ENCODE measurements at places on chromosomes 12 and 14.
A peak's percentile ranks its signal among the peaks of the same experiment; 100 is the strongest.

DNA sequence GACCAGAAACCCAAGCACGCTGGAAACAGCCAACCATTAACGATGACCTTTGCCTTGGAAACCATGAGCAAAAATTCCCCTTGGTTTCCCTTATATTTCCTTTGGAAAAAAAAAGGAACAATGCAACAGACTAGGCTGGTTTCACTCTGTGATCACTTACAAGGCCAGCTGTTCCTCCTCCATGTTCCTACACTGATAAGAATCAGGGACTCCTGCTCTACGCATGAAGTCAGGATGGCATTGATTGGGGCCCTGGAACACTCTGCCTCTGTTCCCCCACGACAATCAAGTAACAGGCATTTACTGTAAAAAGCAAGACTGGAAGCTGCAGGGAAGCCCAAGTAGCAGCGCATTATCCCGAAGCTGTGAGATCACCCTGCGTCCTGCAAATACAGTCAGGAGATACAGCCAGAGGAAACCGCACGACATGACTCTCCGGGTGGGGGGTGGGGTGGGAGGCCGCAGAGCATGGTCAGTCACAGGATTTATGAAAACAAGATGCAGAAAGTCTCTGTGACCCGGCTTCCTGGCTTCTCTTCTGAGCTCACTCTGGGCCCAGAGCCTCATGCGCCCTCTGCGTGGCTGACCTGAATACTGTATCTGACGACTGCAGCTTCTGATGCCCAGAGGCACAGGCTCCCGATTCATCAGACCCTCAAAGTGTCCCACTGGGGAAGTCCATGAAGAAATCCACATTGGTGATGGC is 31.1 kb downstream of the SSH1 start:
- DNase-seq, result peak; percentile 38

DNA sequence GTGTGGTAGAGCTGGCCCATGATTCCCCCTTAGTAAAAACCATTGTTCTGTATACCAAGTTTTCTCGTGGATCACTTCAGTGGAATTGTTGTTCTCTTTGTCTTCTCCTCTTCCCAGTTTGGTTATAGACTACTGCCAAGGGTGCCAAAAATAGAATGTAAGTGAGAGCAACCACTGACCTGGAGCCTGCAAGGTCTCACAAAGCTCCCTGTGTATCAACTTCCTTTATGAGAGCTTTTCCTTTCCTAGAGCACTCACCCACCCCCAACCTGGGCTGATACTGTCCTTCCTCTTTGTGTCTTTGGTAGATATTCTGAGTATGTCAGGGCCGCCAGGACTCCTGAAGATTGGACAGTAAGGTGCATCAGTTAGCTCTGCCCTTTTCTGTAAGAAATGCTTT is 101.0 kb downstream of the SCN8A start:
- no peak for DNase-seq

- DNase-seq, result no peak
These were observed 53.5 kb upstream of the RNU6-8 start for GRCh38 chr14:32256576-32256975.

GRCh38 chr12:13719986-13720385 is 261.4 kb downstream of the GRIN2B start:
- no peak for DNase-seq

GRCh38 chr14:93978735-93979134 is 2.4 kb upstream of the ASB2 start:
- DNase-seq, result no peak

- DNase-seq, result peak; percentile 74
These were observed 643 bp upstream of the TAMALIN start for GRCh38 chr12:52005903-52006703.

DNA sequence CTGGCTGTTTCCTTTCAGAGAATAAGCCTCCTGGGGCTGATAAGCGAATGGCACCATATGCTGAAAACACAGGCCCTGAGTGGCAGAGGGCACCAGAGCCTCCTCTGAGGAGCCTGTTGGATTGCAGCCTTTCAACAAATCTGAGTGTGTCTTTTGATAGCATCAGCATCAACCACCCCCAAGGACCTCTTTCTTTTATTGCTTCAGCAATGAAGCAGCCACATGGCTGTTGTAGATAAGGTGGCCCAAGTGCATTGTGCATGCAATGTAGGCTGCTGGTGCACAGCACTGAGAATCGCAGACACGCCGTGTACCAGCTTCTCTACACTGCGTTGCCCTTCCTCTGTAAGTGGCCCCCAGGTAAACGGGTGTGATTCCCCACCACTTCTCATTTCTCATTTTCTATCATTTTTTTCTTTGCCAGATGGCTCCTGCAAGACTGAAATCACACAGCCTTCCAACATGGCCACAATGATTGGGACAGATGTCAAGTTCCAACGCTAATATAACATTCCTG is 191.7 kb downstream of the DAD1 start:
- DNase-seq, result no peak

DNA sequence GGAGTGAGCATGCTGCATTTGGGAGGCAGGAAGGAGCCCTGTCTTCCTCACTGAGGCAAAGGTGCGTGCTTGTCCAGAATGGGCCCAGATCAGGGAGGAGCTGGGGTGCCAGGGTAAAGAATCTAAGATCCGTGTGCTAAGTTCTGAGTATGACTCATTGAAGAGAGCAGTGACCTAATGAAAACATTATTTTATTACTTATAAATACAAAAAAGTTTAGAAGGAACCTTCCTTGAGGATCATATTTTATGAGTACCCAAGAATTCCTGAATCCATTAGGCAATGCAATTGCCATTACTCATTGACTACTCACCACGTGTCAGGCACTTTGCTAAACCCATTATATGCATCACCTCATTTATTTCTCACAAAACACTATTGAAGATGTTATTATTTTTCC is 264.7 kb downstream of the EGLN3 start:
- DNase-seq, result no peak

- DNase-seq, result no peak
These were observed 61.3 kb downstream of the CDK17 start for GRCh38 chr12:96338852-96339471.

- DNase-seq, result no peak
These were observed 11.1 kb upstream of the NEMF start for GRCh38 chr14:49863487-49864281.

DNA sequence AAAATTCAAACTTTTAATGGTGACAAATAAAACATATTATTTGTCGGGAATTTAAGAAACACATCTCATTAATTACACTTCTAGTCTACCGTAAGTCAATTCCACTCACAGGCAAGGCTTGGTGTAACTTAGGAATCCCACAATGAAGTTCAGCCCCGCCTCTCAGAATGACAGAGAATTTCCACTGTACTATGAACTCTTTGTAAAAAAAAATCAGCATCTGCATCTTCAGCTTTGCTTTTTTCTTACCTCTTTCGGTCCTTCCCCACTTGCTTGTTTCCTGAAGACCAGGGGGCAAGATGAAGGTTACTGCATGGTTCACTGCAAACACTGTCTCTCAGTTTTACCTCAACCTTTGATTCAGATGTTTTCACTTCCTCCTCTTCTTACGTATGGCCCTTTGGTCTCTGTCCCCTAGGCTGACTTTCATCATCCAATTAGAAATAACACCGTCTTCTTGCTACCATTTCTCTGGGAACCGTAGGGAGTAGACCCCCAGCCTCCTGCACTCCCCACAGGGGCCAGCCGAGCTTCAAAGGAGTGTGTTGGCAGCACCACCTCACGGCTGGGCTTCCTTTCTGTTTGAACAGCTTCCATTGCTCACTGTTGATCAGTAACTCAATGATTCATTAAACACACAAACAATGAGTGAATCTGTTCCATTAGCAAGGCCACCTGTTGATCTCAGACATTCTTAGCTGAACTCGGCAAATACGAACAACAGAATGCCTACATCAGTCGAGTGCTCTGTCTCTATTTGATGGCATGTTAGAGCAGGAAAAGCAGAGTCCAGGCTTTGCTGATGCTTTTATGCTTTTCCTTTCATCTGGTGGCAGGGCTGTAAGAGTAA is 343.0 kb downstream of the BMP4 start:
- no peak for DNase-seq

DNA sequence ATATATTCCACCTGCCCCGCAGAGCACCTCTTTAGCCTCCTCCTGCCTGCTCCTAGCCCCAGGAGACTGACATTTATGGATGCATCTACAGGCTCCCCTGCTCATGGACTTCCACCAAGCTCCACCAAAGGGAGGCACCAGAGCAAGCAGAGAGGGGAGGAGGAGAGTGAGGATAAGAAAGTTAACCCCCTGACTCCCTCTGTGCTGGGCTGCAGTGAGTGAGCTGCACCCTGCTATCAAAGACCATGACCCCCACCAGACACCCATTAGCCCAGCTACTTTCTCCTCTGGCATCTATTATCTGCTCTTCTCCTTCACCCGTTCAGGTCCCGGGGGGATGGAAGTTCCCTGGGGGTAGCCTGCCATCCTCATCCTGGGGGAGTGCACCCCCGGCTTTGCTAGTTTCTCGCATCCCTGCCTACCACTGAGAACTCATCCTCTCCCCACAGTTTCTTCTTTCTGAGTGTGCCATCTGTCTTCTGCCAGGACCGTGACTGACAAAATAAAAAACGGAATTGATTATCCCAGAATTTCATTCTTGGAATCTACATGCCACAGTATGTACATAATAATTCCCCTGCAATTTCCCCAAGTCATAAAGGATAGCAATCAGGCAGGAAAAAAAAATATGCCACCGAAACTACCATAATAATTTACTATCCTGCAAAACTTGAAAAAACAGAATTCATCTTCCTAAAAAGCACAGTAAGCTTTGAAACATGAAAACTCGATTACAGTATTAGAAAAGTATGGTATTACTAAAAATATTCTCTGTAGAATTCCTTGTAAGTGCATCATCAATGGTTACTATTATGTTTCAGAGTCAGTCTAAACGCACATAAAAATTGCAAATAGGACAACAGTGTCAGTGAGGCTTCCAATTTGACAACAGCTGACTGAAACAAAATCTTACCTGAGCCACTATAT is 45.2 kb downstream of the FOXN3 start:
- no peak for DNase-seq

DNA sequence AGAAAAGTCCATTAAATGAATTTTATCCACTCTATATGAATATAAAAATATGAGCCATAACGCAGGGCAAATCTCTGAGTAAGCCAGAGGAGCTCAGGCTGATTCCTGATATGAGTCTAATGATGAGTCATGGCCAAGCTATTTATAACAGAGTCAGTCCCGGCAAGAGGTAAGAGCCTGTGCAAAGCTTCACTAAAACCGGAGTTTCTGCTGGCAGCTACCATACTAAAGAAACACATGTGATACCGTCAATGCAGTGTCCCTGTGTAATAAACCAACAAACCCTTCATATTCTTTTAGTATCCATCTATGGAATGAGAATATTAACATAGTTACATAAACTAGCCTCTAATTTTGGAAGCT is 319.4 kb downstream of the KCNC2 start:
- DNase-seq, result no peak

- DNase-seq, result no peak
These were observed 390.4 kb upstream of the USP15 start for GRCh38 chr12:61869796-61870195.

GRCh38 chr12:50061171-50061570 is 3.8 kb downstream of the ASIC1 start:
- no peak for DNase-seq

DNA sequence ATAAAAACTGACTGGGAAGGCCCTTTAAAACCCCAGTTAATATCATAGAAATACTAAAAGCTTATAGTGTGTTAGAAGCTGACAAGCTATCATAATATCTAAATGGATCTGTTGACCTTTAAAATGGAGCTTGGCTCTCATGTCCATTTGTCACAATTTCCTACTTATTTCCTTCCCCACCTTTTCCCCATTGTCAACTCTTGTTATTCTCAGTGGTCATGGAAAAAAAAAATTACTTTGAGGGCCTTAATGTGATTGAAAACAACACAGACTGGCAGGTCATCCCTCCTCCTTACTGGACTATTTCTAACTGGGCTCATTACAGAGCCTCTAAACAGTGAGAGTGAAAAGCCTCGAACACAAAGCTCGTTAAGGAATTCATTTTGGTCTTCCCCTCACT is 13.7 kb upstream of the WNK1 start:
- DNase-seq, result no peak

All from dorsolateral prefrontal cortex (tissue), 122 donors.